T-helper 2 cell treated with Interferon-gamma antibody and Interleukin-4, amounts not matched to agents 5 μg/mL and 100 μg/mL, for 36 hours (primary cell): ENCODE measurements at places on chromosomes 3 and 15.
A peak's percentile ranks its signal among the peaks of the same experiment; 100 is the strongest.

DNA sequence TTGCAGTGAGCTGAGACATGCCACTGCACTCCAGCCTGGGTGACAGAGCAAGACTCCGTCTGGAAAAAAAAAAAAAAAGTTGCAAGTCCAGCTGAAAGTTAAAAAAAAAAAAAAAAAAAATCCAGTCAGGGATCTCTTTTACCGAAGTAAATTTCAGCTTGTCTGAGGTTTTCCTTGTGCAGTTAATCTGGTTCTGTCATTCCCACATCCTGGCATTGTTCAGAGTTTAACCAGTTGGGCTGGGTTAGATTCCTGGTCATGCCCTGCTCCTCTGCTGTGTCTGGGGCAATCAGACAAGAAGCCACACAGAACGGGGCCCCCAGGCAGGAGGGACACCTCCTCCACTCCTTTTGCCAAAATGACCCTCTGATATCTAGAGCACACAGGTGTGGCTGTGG, 84.1 kb upstream of the KLHL25 start:
- no peak for DNase-seq

- no peak for DNase-seq
These were observed 12.2 kb upstream of the APOD start for GRCh38 chr3:195595785-195596531.

GRCh38 chr3:169052465-169053302, 610.8 kb downstream of the MECOM start:
- DNase-seq, result no peak

DNA sequence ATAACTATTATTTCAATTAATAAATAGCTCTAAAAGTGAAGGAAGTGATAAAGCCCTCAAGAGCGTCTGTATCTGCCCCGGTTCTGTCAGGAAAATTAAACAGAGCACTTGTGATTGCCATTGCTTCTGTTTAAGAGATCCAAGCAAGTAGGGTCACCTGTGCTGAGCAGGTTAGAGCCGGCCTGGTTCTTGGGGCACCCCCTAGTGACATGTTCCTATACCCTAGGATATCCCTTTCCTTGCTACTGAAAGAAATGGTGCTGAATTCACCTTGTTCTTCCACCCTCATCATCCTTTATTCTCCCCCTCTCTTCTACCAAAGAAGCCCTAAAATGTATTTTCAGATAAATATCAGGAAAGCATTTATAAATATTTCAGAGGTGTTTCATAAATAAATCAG, 323.5 kb downstream of the RORA start:
- no peak for DNase-seq

- DNase-seq, result peak; percentile 43
These were observed 3.8 kb upstream of the GABPB1 start for GRCh38 chr15:50358845-50359244.

GRCh38 chr3:17820275-17820674, 77.8 kb upstream of the TBC1D5 start:
- no peak for DNase-seq

- DNase-seq, result no peak
These were observed 1.6 kb upstream of the DNAH12 start for GRCh38 chr3:57545636-57546268.

GRCh38 chr3:126512026-126512425, 5.5 kb downstream of the UROC1 start:
- no peak for DNase-seq

GRCh38 chr3:123781138-123781537, 103.0 kb downstream of the MYLK start:
- DNase-seq, result no peak

DNA sequence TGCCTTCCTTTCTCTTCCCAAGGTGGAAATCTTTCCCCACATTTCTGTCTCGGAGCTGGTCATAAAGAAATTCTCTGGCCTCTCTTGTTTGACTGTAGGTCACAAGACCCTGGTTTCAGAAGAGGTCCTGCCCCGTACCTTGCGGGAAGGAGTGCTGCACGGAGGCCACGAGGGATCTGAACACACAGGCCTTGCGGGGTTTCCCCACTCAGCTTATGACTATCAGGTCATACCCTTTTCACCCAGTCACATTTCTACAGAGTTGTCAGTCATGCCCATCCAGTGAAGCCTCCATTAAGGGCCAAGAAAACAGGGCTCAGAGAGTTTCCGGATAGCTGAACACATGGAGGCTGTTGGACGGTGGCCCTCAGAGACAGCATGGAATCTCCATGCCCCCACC, 54.7 kb upstream of the ATP13A3 start:
- no peak for DNase-seq

- no peak for DNase-seq
These were observed 64.2 kb downstream of the MAGI1 start for GRCh38 chr3:65974509-65974908.

DNA sequence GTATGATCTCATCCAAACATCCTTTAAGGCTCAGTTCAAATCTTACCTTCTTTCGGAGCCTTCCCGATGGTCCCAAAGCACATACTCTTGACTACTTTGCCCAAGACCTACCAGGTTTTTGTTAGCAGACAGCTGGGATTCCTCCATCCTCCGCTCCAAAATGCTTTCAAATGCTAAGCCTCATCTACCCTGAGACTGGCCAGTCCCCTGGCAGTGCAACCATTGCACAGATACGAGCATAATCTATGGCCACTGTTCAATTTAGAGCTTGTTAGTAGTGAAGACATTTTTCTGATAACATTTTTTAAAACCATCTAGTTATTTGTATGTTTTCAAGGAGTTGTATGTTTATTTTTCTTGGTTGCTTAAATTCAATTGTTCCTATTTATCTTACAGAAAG, 264.4 kb upstream of the NR2F2 start:
- DNase-seq, result no peak

DNA sequence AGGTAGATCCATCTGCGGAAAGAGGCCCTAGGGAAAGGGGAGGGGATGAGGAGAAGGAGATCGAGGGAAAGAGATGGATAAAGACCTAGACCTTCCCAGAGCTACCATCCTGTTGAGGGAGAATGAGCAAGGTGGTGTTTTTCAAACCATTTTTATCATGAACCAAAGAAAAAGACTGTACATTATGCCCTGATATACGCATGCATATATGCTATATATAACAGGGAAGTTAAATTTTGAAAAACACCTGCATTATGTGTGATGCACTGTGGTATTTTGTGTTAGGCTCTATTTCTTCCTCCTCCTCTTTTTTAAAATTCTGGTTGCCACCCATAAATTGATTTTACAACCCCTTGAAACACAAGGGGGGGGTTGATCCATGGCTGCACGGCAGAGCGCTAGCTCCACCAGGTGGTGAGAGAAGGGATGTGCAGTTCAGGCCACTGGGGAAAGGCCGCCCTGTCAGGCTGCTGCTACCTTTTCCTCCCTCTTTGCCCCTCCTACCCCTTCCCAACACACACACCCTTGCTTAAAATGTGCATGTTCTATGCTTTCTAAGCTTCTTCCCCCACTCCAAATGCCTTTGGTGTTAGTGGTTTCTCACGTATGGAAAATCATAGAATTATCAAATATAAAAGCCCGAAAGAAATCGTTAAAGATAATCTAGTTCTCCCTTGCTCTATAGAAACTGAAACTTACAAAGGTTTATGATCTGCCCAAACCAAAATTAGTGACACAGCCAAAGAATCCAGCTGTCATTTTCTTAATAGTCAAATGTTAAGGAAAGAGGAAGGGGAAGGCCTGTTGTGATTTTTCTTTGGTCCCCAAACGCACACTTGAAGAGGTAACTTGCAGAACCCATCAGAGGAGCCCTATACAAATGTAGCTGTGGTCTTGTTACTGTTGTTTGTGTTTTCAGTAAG, 262.0 kb upstream of the UMPS start:
- DNase-seq, result peak; percentile 6

DNA sequence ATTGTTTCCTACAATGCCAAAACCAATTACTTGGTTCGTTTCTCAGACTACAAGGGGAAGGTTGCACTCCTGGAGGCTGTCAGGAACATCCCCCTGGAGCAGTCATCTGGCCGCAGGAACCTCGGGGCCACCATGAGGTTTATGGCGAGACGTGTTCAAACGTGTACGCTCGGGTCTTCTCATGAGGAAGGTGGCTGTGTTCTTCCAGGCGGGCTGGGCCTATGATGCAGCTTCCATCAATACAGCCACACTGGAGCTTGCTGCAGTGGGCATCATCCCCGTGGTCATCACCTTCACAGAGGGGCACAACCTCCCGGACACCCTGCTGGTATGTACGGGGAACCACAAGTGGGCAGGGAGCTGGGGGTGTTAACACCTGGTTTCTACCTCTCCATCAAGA, 94.5 kb upstream of the COL6A5 start:
- no peak for DNase-seq

GRCh38 chr3:145952536-145952935, 208.4 kb downstream of the PLOD2 start:
- DNase-seq, result no peak

GRCh38 chr3:110164632-110165369, 827.5 kb upstream of the DPPA4 start:
- no peak for DNase-seq

GRCh38 chr3:190058521-190059241, 62.0 kb downstream of the P3H2 start:
- no peak for DNase-seq

DNA sequence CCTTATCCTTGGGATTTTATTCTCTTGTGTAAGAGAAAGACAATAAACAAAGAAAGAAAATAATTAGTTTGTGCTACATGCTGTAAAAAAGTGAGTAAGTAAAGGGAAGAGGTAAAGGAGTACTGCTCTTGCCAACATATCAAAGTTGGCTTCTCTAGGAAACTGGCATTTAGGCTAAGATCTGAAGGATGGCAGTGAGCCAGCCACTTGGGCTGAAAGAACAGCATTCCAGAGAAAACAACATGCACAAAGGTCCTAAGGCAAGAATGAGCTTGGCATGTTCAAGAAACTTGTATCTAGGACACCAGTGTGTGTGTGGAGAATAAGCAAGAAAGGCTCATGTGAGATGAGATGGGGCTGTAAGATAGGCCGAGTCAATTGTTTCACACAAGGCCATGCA, 245.5 kb upstream of the MANF start:
- no peak for DNase-seq

DNA sequence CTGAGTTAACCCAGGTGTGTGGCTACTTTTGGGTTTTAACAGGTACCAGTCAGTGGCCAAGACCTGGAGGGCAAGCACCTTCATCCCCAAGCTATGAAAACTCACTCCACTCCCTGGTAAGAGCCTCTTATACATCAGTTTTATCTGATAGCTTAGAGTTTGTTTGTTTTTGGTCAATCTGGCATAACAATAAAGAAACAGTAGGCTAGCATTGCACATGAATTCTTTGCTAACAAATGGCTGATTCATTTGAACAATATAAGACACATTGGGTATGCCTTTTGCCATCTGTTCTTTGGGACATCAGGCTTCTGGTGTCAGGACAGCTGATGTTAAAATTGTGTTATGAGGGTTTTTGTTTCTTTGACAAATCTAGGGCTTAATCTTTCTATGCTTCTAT, 125.0 kb upstream of the CGNL1 start:
- DNase-seq, result no peak

DNA sequence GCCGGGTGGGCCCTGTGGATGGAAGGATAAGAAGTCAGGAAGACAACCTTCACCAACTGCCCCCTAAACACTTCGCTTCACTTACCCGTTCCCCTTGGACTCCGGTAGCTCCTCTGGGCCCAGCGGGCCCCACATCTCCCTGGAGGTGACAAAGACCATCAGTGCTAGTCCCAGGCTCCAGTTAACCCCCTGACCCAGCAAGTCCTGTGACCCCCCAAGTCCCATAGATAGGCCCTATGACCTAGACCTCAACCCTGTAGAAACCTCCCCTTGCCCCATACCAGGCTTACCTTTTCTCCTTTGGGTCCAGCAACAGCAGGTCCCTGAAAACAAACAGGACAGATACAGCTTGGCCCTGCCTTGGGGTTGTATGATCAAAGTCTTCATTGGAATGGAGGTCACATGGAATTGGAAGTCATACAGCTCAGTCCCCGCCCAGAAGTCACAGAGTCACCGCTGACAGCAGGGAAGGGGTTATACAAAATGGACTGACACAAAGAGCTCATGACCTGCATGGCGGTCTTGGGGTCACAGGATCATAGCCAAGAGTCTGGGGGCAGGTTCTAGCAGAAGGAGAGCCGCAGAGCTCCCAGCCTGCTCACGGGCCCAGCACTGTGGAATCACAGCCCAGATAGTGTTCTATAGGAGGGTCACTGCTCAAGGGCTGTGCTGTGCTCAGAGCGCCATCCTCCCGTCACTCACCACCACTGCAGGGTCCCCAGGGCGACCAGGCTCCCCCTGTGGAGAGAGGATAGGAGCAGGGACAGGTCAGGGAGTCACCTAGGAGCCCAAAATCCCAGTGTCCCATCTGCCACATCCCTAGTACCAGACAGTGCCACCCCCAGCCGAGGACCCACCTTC, 13.3 kb downstream of the COL7A1 start:
- no peak for DNase-seq

- DNase-seq, result no peak
These were observed 150.3 kb upstream of the SLITRK3 start for GRCh38 chr3:165346503-165346902.

GRCh38 chr3:157081626-157082210, 78.2 kb downstream of the CCNL1 start:
- DNase-seq, result peak; percentile 81

DNA sequence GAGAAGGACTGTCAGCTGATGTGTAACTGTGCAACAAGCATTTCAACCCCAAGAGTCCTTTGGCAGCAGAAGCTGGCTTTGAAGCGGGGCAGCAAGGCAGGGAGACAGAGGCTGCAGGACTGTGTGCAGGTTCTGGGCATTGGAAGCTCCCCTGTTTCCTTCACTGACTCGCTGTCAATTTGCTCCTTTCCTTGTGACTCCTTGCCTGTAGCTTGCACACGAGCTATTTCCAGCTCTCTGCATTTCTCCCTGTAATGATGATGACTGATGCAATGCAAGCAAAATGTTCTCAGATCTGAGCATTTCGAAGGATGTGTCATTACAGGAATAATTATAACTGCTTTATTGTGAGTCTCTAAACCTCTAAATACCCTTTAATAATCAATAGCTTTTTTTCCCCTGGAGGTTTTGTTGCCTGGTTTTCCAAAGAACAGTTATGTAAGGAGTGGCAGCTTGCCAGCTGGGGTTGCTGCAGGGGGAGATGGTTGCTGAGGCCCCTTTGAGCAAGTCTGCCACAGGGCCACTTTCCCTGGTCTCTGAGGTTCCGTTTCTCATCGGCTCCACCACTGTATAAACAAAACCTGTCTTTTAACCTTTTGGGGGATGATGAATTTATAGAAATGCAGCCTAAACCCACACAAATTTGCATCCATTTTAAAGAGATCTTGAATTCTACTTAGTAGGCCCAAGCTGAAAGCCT, 2.8 kb downstream of the APOD start:
- no peak for DNase-seq

DNA sequence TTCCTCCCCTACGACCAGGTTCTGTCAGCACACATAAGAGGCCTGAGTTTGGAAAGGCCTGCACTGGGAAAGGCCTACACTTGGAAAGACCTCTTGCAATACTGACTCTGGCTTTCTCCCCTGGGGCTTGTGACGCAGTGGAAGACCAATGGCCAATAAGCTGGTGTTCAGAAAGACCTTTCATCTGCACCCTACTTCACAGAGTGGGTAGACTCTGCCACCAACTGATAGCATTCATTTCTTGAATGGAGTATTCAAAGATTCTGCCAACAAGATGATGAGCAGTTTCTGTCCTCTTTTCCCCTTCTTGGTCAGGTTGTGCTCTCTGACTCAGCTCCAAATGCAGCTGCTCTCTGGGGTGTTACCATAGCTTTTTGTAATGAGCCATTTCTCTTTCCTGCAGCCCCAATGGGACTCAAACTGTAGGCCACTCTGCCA, 48.8 kb downstream of the TIPARP start:
- DNase-seq, result peak; percentile 9

GRCh38 chr3:177512945-177513814, 315.9 kb upstream of the TBL1XR1 start:
- no peak for DNase-seq
